ENCODE measurements at places on chromosomes 1 and 21.

GRCh38 chr1:175597205-175597604 is 146.2 kb downstream of the TNR start:
- DNase-seq, result no peak

DNA sequence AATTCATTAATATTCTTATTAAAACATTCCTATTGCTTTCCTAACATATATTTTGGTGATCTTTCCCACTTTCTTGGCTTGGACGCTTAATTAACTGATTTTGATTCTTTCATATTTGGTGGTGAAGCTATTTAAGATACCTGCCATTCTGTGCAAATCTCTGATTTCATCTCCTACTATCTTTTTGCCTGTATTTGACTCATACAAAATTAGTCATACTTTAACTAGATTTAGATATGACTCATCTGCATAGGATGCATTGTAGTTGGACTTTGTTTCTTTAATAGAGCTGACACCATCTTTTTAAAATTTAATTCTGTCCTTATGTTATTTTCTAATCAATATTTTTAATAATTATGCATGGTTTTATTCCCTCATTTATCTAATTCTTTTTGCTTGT is 93.8 kb upstream of the PLPPR4 start:
- no peak for DNase-seq

GRCh38 chr1:38029081-38029681 is 16.6 kb downstream of the UTP11 start:
- no peak for DNase-seq

GRCh38 chr1:228347181-228347580 is 59.5 kb downstream of the TRIM11 start:
- no peak for DNase-seq

- DNase-seq, result no peak
Observed at GRCh38 chr1:201034671-201035070, 11.2 kb upstream of the KIF21B start.

DNA sequence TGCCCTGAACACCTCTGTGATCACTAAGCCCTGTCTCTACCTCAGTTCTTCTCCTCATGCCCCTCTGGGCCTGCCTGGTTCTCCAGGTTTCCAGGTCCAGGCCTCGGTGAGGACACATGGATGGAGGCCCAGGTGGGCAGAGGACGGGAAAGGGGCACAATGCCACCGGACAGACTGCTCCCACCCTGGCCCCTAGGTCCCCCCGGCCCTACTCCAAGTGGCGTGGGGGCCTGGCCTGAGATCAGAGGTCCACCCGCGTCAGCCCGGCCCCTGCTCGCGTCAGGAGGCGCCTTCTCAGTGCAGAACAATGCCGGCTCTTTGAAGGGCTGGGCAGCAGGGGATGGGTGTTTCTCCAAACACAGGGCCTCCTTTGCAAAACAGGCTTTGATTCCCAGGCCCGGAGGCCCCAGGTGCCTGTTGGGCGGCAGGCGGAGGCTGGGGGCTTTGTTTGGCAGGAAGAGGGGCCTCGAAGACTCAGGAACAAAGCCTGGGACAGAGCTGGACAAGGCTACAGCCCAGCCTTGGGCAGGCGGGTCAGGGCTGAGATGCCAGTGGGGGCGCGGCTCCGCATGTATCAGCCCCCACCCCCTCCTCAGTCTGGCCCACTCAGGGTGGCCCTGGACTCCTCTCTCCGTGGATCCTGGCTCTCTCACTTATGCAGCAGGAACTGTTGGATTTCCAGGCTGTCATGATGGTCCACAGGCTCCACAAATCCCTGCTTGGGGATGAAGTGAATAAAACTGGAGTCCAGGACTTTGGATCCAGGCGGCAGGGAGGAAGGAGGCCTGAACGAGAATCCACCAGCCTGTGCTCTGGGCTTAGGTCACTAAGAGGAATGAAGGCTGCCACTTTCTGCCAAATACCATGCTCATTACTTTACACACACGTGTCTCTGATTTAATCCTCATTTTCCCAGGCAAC is 77.4 kb upstream of the SLC2A1 start:
- no peak for DNase-seq

GRCh38 chr1:93738926-93739325 is 57.3 kb upstream of the BCAR3 start:
- DNase-seq, result no peak

- DNase-seq, result no peak
Observed at GRCh38 chr1:17527036-17527914, 12.2 kb upstream of the ARHGEF10L start.

Measured in AG09309 (cell line).